ENCODE measurements at places on chromosomes 5 and 9.

- DNase-seq: no peak
Observed at GRCh38 chr5:16437977-16438376, 27.6 kb downstream of the ZNF622 start.

GRCh38 chr9:110623462-110624025 lies 44.0 kb upstream of the SVEP1 start:
- DNase-seq: no peak

- DNase-seq: no peak
Observed at GRCh38 chr5:38551030-38552017, 5.1 kb downstream of the LIFR start.

DNA sequence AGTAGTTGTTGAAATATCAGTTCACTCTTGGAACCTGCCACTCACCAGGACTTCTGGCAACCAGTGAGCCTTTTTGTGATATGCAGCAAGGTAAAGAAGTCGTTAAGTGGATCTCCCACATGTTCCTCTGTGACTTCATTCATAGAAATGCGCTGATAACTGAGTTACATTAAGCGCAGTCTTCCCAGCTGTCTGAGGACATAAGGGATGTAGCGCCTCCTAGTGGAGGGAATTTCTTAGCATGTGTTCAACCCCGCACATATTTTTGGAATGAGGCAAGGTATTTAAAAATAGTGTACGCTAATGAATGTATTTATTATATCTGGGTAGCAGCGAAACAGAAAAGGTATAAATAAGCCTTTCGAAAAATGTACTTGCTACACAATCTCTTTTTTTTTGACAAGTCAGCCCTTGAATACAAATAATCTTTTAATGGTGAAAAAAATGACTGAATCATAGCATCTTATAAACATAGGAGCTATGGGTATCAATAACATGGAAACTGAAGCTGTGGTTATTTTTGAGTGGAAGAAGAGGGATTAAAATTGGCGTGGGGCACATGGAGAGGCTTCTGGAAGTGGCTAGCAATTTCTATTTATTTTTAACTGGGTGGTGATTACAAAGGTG lies 38.0 kb downstream of the PALM2AKAP2 start:
- no peak for DNase-seq

GRCh38 chr5:50441493-50441955 lies 436 bp upstream of the EMB start:
- no peak for DNase-seq

GRCh38 chr5:36694351-36694750 lies 87.9 kb downstream of the SLC1A3 start:
- DNase-seq: no peak

- no peak for DNase-seq
Observed at GRCh38 chr5:54062958-54063357, 247.4 kb downstream of the ARL15 start.

DNA sequence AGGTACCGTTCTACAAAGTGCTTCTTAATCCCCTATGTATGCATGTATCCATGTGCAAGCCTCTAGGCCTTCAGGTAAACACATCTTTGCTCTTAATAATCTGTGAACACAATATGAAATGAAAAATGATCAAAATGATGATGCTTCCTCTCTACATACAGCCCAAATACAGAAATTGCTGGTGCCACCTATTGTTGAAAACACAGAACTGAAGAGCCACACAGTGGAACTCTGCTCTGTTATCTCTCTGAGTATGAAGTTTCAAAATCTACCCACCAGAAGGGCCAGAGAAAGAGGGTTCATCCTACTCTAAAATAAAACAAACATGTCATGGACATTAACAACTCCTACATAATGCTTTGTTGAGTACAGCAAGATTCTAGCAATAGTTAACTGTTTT lies 71.3 kb downstream of the GLIS3 start:
- DNase-seq: no peak
